ENCODE measurements at places on chromosomes 2 and 18. TPM values are rescaled to one million over a fixed set of nuclear protein-coding genes. Genes with fewer than 3 reads are reported as not detected.

GRCh38 chr2:232275670-232276069, 102.9 kb upstream of the ALPP start:
- no peaks in the 10 kb centered on the region for H3K36me3 ChIP-seq
- H3K4me1 ChIP-seq, result no peaks in the 10 kb centered on the region
- no peak overlapping the region for H3K27ac ChIP-seq
- no peaks in the 10 kb centered on the region for H3K27me3 ChIP-seq

- no peaks in the 10 kb centered on the region for H3K36me3 ChIP-seq
- H3K27me3 ChIP-seq, result no peaks in the 10 kb centered on the region
- H3K4me1 ChIP-seq, result no peaks in the 10 kb centered on the region
Observed at GRCh38 chr18:56869189-56869777, 218.1 kb downstream of the WDR7 start.

DNA sequence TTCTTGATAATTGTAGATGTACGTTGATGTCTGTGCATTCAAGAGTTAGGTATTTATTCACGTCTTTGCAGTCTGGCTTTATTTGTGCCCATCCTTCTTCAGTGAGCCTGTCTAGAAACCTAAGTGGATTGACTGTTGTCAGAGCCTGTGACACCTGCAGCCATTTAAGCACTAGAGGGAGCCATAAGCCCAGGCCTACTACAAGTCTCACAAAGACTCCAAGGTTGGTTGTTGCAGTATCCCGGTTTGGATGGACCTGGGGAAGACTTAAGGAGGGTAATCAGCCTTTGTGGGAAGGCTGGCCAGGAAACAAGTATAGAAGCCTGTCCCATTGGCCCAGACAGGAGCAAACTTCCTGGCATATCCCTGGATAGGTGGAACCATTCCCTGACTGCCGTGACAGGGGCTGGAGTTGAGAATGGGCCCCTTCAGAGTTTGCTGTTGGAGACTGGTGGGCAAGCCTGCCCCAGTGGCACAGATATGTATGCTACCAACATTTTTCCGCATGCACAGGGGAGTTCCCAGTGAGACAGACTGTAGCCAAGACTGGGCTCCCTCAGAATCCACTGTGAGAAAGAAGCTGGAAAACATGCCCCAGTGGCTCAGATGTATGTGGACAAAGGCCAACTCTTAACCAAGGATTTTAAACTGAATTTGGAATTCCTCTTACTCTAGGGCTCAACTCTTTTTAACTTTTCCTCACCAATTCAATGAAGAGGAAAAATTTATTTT, 9.3 kb upstream of the LRRC30 start:
- H3K36me3 ChIP-seq, result no peaks in the 10 kb centered on the region
- no peak for DNase-seq
- H3K4me1 ChIP-seq, result no peaks in the 10 kb centered on the region
- H3K4me3 ChIP-seq, result no peak overlapping the region
- H3K27ac ChIP-seq, result no peak overlapping the region

DNA sequence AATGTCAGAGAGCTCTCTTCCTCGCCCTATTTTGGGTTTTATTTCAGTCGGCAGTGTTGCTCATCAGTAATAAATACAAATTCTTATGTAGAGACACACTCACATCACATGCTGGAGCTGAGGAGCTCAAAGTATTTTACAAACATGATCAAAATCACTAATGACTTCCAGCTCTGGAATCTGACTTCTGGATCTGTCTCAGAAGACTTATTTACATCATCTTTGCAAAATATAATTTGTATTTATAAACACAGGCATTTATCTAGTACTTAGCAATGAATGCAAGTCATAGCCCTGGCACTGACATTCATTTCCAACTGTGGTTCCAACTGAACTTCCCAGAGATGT, 327.1 kb downstream of the NCKAP5 start:
- H3K27me3 ChIP-seq, result no peaks in the 10 kb centered on the region
- H3K36me3 ChIP-seq, result no peaks in the 10 kb centered on the region
- no peak for DNase-seq
- H3K27ac ChIP-seq, result no peak overlapping the region
- no peak overlapping the region for H3K4me3 ChIP-seq

GRCh38 chr2:43305517-43305916, 79.1 kb upstream of the ZFP36L2 start:
- H3K27ac ChIP-seq, result peak overlapping the region; percentile 80
- H3K4me1 ChIP-seq, result peaks cover 52% of the 10 kb centered on the region
- H3K27me3 ChIP-seq, result no peaks in the 10 kb centered on the region
- H3K36me3 ChIP-seq, result no peaks in the 10 kb centered on the region
- DNase-seq, result no peak

- H3K27ac ChIP-seq, result peak overlapping the region; percentile 96
- no peaks in the 10 kb centered on the region for H3K27me3 ChIP-seq
- H3K4me3 ChIP-seq, result peak overlapping the region; percentile 13
- H3K36me3 ChIP-seq, result no peaks in the 10 kb centered on the region
Observed at GRCh38 chr2:239225871-239226561, 174.8 kb downstream of the HDAC4 start.

DNA sequence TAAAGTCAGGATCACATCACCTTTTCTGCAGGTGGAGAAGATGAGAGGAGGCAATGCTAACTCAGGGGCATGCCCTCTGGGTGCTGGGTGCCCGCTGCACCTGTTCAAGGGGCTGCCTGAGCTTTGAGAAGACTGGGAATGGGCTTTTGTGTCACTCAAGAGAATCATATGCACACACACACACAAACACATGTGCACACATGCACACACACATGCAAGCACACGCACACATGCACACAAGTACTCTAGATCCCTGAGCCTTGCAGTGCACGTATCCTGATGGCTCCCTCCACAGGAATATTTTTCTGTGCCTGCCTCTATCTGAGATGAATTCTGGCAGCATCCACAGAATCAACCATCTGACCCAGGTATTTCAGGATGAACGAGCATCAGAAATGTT, 110.0 kb upstream of the TEX51 start:
- no peaks in the 10 kb centered on the region for H3K4me1 ChIP-seq
- DNase-seq, result no peak
- no peaks in the 10 kb centered on the region for H3K27me3 ChIP-seq
- H3K27ac ChIP-seq, result no peak overlapping the region
- H3K4me3 ChIP-seq, result no peak overlapping the region

DNA sequence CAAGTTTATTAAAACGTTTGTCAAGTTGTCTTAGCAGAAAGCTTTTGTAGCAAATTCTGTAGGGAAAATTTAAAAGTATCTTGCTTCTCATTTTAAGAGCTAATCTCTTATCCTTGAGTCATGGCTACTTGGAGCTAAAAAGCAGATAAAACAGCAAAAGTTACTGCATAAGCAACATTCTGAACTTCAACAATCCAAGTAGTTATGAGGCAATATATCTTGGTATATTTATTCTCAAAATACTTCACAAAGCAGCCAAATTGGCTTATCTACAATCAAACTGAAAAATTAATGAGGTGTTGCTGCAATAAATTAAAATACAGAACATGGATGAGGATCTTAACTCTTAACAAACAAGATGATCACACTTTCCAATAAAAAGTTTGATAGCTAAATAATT, 306.5 kb downstream of the PIEZO2 start:
- no peaks in the 10 kb centered on the region for H3K36me3 ChIP-seq
- no peak overlapping the region for H3K4me3 ChIP-seq
- no peak overlapping the region for H3K27ac ChIP-seq
- no peaks in the 10 kb centered on the region for H3K4me1 ChIP-seq
- no peaks in the 10 kb centered on the region for H3K27me3 ChIP-seq

- H3K4me3 ChIP-seq, result peak overlapping the region; percentile 82
- no peaks in the 10 kb centered on the region for H3K27me3 ChIP-seq
- H3K36me3 ChIP-seq, result no peaks in the 10 kb centered on the region
- peak overlapping the region; percentile 98 for H3K27ac ChIP-seq
- no peak for DNase-seq
Observed at GRCh38 chr2:126656431-126657147, 631 bp downstream of the GYPC start.

DNA sequence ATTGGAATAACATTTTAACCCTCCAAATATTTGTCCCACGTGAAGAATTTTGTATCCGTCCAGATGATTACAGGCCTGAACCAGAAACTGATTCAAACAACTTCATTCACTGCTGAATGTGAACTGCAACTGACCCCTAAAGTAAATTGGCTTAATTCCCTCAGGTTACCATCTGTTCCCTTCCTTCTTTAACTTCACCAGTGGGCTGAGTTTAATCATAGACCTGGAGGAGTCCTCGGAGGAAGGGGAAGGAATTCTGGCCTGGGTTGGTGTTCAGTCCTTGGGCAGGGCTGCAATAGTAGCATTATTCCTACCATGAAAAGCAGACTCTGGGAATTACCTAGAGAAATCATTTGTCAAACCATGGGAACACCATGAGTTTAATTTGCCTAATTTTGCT, 207.4 kb downstream of the TMEM247 start:
- DNase-seq, result no peak
- no peak overlapping the region for H3K27ac ChIP-seq
- H3K4me1 ChIP-seq, result peaks cover 5% of the 10 kb centered on the region
- no peaks in the 10 kb centered on the region for H3K36me3 ChIP-seq

DNA sequence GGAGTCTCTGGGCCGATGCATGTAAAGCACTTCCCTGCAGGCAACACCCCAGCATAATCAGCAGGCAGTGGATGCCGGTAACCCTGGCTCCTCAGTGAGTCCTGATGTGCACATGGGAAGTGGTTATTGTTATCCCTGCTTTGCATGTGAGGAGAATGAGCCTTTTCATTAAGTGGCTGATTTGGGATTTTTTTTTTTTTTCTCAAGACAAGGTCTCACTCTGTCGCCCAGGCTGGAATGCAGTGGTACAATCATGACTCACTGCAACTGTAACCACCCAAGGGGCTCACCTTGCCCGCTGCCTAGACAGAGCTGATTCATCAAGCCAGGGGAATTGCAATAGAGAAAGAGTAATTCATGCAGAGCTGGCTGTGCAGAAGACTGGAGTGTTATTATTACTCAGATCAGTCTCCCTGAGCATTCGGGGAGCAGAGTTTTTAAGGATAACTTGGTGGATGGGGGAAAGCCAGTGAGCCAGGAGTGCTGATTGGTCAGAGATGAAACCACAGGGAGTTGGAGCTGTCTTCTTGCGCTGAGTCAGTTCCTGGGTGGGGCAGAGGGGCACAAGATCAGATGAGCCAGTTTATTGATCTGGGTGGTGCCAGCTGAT, 95.4 kb downstream of the SOCS6 start:
- H3K4me3 ChIP-seq, result no peak overlapping the region
- no peak overlapping the region for H3K27ac ChIP-seq
- no peaks in the 10 kb centered on the region for H3K27me3 ChIP-seq
- no peaks in the 10 kb centered on the region for H3K4me1 ChIP-seq
- DNase-seq, result no peak

- peak; percentile 98 for DNase-seq
- no peaks in the 10 kb centered on the region for H3K36me3 ChIP-seq
- H3K27ac ChIP-seq, result peak overlapping the region; percentile 92
- H3K27me3 ChIP-seq, result no peaks in the 10 kb centered on the region
- peak overlapping the region; percentile 54 for H3K4me3 ChIP-seq
- peaks cover 87% of the 10 kb centered on the region for H3K4me1 ChIP-seq
Observed at GRCh38 chr2:240991378-240992263, 6.8 kb upstream of the SNED1 start.

DNA sequence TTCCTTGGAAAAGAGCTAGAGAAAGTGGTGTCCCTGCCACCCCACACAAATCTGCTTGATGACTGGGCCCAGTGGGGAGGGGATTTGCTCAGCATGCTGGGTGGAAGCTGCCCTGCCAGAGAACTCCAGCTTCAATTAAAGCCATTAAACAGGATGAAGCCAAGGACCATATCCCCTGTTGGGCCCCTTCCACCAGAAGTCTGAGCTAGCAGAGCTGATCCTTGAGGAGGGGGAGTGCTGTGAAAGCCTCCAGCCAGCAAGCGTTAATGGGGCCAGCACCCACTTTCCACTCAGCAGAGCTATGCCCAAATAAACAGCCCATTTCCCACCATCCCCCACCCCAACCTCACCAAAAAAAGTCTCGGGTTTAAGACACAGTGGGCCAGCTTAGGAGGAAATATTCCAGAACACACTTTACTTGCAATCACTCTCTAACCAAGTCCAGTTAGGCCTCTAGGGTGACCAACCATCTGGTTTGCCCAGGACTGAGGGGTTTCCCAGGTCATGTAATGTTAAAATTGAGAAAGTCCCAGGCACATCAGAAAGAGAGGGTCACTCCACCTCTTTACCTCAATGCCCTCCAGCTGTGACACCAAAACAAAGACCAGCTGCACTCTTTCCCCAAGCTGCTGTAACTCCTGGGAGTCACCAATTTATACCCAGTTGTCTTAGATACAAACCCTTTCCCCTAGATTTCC, 132.3 kb downstream of the FOXI3 start:
- no peaks in the 10 kb centered on the region for H3K4me1 ChIP-seq
- DNase-seq, result no peak
- H3K27me3 ChIP-seq, result no peaks in the 10 kb centered on the region
- no peak overlapping the region for H3K4me3 ChIP-seq

DNA sequence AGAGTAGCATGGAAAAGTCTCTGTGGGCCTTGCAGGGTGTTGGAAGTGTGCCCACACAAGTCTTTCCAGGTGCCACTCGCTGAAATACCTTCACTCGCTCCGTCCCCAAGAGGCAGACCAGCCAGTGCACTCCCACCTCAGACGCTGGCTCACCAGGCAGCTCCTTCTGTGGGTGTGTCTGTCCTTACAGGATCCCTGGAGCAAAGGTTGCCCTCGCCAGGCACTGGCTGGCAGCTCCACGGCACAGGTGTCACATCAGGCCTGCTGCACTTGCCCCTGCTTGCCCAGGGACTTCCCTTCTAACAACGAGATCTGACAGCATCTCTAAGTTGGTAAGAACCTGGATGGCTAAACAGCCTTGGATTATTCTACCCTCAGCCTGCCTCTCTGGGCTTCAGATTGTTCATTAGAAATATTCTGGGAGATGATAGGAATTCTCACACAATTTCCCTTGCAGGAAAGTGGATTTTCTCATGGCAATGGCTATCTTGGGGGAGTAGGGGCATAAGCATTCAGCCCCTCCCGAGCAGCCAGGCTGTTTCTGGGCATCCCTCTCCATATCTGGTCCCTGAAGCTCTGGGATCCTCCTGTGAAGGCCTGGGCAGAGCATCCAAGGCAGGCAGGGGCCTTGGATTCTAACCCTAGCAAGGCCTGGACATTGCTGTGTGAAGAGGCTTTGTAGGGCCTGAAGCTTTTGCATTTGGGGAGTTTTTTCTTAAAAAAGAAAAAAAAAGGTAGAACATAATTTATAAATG, 262.1 kb downstream of the MYCN start:
- H3K36me3 ChIP-seq, result no peaks in the 10 kb centered on the region
- no peak overlapping the region for H3K27ac ChIP-seq
- DNase-seq, result no peak
- H3K4me3 ChIP-seq, result no peak overlapping the region
- no peaks in the 10 kb centered on the region for H3K4me1 ChIP-seq
- no peaks in the 10 kb centered on the region for H3K27me3 ChIP-seq

GRCh38 chr18:77071711-77072292, 60.8 kb downstream of the MBP start:
- H3K36me3 ChIP-seq, result no peaks in the 10 kb centered on the region
- H3K4me1 ChIP-seq, result peaks cover 53% of the 10 kb centered on the region
- peak; percentile 49 for DNase-seq
- H3K4me3 ChIP-seq, result peak overlapping the region; percentile 18
- H3K27me3 ChIP-seq, result no peaks in the 10 kb centered on the region

GRCh38 chr18:9974279-9974915, 60.6 kb downstream of the VAPA start:
- H3K4me3 ChIP-seq, result no peak overlapping the region
- no peaks in the 10 kb centered on the region for H3K4me1 ChIP-seq
- no peaks in the 10 kb centered on the region for H3K27me3 ChIP-seq
- DNase-seq, result no peak
- no peak overlapping the region for H3K27ac ChIP-seq

Gene CNPPD1
- 31.9 TPM for total RNA-seq

Gene RGPD3
- 0.27 TPM for total RNA-seq

Gene NHEJ1
- 14.5 TPM for total RNA-seq

Gene ATP6V1C2
- 5.3 TPM for total RNA-seq

Gene FOXD4L1
- total RNA-seq, result 0.21 TPM

Gene CYP27C1
- total RNA-seq, result not detected

Gene MOCOS
- total RNA-seq, result 2.8 TPM

Gene EML6
- total RNA-seq, result 0.81 TPM

Gene PPP1R1C
- total RNA-seq, result not detected

Gene FSIP2
- total RNA-seq, result 1.2 TPM

Measured in thoracic aorta (tissue), 2 donors.